ENCODE measurements at places on chromosomes 7 and 10.
A peak's percentile ranks its signal among the peaks of the same experiment; 100 is the strongest.

DNA sequence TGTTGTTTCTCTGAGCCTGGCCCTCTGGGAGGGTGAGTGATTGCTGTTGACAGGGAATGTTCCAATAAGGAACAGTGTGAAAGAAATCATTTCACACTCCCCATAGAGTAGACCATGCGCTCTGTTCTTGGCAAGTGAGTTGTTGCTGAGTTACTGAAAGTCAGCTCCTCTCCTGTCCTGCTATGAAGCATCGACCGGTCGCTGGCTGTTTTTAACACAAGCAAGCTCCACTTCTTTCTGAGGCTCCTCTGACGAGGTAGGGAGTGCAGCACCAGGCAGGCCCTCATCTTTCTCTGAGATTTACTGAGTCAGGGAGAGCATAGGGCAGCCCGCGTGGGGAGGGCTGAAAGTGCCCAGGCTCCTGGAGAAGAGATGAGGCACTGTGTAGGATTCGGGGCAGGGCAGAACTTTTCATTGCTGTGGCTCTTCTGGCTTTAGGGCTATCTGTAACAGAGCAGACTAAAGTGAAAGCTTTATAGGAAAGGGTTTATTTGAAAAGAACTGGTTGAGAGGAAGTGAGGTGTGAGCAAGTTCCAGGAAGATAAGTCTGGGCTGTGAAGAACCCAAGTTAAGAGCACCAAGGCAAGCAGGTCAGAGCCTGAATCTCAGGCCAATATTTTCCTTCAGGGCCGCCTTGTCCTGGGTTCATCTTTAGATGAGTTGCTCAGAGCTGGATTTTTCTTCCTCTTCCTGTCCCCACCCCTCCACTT lies 332.2 kb downstream of the CCSER2 start:
- DNase-seq, result no peak

GRCh38 chr7:141074997-141075396 lies 1.1 kb downstream of the TMEM178B start:
- DNase-seq, result no peak

- DNase-seq, result peak; percentile 57
Observed at GRCh38 chr7:97973206-97973658, 16.8 kb downstream of the OCM2 start.

DNA sequence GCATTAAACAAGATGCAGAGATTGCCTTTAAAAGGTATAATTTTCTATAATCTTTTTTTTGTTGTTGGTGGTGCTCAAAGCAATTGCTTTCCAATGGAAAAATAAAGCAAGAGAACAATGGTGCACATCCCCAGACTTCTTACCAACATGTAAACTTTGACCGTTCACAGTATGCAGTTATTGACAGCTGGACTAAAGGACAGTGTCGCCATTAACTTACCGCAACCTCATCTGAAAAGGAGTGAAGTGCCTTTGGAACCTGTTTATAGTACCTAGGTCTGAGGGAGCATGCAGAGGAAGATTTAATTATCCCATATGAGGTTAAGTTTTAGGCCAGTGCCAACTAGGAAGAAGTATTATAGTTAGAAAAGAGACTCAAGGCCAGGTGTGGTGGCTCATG lies 654.5 kb downstream of the PARD3 start:
- DNase-seq, result no peak

- no peak for DNase-seq
Observed at GRCh38 chr10:126119599-126119998, 223.2 kb downstream of the FANK1 start.

DNA sequence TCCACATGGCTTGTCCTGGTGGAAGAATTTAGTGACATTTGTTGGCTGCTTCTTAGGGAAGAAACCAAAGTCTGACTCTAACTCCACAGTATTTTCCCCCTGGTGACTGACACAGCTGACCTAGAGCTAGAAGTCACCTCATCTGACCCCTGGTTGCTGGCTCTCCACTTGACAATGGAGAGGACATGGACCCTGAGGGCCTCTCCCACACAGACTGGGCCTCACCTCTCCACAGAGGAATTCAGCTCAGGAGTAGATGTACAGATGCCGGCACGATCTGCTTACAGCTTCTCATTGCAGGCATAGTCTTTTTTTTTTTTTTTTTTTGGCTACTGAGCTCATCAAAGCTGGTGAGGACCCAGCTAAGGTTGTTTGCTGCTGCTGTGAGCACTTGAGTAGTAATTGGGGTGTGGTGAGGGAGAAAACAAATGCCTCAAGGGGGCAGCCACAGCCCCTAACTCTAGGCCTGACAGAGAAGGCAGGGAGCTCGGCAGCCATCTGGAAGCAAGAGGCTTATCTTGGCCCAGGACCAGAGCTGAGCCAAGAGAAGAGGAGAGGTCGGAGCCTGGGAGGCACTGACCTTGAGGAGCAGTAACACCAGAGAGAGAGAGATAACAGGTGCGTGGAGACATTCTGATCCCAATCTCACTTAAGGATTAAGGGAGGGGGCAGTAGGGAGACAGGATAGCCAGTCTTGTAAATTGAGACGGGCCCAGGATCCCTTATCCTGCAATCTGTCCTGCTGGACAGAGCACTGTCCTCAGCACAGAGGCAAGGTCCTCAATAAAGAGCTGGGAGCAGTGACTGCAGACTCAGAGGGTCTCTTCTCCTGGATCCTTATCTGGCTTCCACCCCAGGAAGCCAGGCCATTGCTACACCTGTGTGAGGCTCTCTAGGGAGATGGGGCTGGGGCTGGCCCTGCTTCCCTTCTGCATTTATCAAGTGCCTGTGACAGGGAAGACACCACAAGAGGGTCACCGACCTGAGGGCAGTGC lies 9.4 kb downstream of the PRSS58 start:
- no peak for DNase-seq

GRCh38 chr10:43065761-43066160 lies 11.1 kb upstream of the RET start:
- DNase-seq, result no peak

- DNase-seq, result no peak
Observed at GRCh38 chr10:96153070-96153469, 23.0 kb downstream of the ZNF518A start.

DNA sequence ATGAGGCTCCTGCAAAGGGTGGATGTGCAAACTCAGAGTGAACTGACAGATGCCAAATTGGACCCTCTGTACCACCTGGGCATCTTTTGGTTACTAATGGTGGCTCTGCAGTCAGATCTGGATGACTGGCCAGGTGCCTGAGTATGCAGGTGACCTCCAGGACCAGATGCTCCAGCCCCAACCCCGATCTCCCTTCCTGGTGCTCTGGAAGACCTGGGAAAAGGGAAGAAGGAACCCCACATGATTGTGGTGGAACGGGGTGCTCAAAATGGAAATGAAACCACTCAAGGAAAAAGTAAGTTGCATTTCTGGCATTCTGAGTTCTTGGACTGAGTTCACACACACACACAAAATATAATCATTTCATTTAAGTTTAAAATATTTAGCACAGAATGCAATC lies 9.8 kb upstream of the AEBP1 start:
- DNase-seq, result no peak

DNA sequence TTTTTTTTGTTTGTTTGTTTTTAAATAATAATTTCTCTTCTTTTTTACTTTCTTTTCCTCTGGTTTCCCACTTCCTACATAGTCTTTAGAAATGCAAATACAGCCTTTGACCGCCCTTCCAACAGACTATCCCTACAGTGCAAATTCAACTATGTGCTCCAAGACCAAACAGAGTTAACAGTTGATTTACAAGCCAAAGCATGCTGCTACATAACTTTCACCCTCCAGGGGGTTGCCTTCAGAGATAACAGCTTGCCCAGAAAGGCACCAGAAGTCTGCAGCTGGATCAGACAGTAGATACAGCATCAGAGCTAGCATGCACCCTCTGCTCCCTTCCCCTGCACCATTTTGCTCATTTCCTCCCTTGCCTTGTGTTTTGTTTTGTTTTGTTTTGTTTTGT lies 539.0 kb downstream of the ZWINT start:
- DNase-seq, result peak; percentile 27

DNA sequence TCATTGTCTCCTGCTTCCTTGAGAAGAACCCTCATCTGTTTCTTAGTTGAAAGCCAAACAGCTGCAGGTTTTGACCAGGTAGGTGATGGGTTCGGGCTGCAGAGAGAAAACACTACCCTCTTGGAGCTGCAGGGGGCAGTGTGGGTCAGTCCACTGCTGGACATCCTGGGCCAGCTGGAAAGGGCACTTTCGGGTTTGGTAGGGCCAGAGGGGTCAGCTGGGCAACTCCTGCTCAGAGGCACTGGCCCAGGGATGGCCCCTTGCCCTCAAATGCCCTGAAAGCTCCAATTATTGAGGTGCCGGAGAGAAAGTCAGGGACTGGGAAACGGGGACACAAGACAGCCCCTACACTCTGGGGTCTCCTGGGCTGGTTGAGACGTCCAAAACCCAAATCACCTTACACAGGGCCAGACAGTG lies 90.7 kb downstream of the MKI67 start:
- peak; percentile 23 for DNase-seq

- DNase-seq, result no peak
Observed at GRCh38 chr7:150790416-150791075, 9.6 kb downstream of the TMEM176B start.

DNA sequence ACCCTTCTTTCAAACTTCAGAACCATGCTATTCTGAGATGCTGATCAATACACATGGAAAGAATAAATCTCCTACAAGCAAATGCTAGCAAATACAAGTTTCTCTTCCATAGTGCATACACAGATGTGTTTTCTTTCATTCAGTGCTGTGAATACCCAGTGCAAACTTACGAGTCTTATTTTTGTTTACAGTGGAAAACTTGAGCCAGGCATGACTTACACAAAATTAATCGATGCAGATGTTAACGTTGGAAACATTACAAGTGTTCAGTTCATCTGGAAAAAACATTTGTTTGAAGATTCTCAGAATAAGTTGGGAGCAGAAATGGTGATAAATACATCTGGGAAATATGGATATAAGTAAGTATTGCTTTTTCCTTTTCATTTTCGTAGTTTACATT lies 48.8 kb downstream of the PNLIPRP3 start:
- no peak for DNase-seq

DNA sequence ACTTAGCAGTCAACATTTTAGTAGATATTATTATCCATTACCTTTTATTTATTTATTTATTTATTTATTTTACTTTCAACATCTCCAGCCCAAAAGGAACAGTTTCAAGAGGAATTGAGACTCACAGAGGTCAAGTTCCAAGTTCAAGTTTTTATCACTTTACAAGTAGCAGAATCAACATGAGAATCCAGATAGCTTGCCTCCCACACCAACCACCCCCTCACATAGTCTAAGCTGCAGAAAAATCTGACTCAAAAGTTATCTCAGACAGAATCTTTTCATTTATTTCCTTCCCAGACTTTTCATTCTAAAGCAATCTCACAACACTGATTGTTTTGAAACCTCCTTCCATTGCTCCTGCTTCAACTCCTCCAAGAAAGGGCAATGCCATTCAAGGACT lies 129.6 kb downstream of the GRM3 start:
- DNase-seq, result no peak

DNA sequence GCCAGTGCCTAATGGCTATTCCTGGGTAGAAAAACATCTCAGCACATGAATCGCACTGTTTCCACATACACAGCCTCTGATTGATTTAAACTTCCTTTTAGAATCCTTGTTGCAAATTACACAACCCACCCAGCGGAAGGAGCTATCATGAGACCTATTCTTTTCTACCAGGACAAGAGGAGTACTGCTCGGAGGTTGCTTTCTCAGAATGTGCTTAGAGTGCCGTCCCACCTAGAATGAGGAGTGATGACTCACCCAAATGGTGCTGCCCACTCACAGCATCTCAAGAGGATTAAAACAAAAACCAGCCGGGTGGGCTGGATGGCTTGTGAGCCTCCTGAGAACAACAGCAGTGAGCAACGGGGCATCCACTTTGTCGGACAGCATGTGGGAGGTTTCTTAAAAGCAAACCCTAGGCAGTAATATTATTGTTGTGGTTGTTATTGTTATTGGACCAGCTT lies 128.9 kb downstream of the DGKI start:
- DNase-seq, result peak; percentile 47

- no peak for DNase-seq
Observed at GRCh38 chr7:1447551-1448244, 11.6 kb downstream of the MICALL2 start.

- DNase-seq, result no peak
Observed at GRCh38 chr7:81788246-81788645, 18.4 kb upstream of the HGF start.

DNA sequence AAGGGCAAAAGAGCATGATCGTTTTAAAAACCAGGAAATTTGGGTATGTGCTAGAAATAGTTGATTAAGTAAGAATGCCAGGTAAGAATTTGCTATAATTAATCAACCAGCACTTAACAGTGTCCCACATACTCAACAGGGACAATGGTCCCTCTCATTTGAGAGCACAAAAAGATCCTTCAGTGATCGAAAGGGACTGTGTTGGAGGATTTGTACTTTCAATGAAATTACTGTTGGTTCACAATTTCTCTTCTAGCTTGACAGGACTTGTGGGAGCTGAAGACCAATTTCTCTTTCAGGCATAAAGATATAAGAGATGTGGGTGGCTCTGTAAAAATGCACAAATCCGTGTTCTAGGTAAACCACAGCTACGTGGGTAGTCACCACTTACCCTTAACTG lies 12.5 kb upstream of the PLEKHS1 start:
- DNase-seq, result no peak

GRCh38 chr7:127411176-127411575 lies 18.7 kb upstream of the ZNF800 start:
- DNase-seq, result no peak

GRCh38 chr10:133199992-133200611 lies 29.9 kb upstream of the UTF1 start:
- DNase-seq, result no peak

- DNase-seq, result no peak
Observed at GRCh38 chr7:115494529-115495147, 535.9 kb downstream of the TFEC start.

GRCh38 chr7:141664450-141664849 lies 37.5 kb downstream of the DENND11 start:
- no peak for DNase-seq

DNA sequence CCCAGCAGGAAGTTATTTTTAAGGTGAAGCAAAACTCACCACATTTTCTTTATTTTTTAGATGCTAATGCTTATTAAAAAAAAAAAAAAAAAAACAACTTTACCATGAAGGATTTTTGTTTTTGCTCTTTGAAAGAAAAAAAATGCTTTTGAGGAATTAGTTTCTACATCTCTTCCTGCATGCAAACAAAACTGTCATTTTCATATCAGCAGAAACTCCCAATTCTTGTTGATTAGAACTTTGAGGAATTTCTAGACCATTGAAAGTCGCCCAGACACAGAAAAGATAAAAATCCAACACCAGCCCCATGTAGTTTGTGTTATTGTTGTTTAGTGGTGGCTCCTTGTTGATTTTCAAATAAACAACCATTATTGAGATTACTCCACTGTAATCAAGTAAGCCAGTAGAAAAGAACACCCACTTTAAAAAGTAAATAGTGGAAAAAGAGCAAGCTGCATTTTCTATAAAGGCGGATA lies 14.3 kb downstream of the SKIDA1 start:
- no peak for DNase-seq

DNA sequence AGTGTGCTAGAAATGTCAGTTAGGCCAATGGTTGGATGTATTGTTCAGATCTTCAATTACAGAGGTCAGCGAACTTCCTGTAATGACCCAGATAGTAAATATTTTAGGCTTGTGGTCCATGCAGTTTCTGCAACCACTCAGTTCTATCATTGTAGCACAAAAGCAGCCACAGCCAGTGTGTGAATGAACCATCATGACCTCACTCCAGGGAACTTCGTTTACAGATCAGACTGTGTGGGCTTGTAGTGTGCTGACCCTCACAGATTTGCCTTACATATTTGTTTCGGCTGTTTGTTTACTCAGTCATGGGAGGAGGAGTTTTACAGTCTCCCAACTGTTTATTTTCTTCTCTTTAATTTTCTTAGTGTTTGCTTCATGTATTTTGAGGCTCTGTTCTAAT lies 55.4 kb downstream of the LANCL2 start:
- no peak for DNase-seq

Measured in H1 (cell line).